PC-3 (cell line): ENCODE measurements at places on chromosomes 1 and 21. TPM values are rescaled to one million over a fixed set of nuclear protein-coding genes. Genes with fewer than 3 reads are reported as not detected.

The CRNN gene
- total RNA-seq: not detected in 2 replicates

The LCE2C gene
- total RNA-seq: not detected in 2 replicates

The MYCL gene
- total RNA-seq: 4.0 and 6.6 TPM in 2 replicates

The HES5 gene
- total RNA-seq: 0.84 and 1.8 TPM in 2 replicates

The STUM gene
- 0.40 and 0.58 TPM in 2 replicates for total RNA-seq

The CHI3L1 gene
- not detected in 2 replicates for total RNA-seq

DNA sequence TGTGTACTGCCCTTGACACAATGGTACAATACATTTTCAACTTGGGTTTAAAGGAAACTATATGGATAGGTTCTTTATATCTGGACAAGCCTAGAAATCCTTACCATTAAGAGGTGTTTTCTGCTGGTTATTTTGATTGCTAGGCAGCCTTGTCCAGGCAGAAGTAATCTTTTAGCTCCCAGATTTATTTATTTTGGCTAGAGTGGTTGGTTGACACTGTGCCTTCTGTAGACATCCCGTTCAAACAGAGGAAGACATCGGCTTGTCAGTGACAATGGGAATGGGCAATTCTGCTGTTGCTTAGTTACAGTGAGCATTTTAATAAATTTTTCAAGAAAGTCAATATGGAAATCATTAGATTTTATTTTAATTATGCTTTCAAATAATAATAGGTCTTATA lies 138.8 kb downstream of the VPS13D start:
- DNase-seq: peak; percentile 7
- H3K27me3 ChIP-seq: no peaks in the 10 kb centered on the region
- H3K4me1 ChIP-seq: peaks cover 17% of the 10 kb centered on the region
- H3K36me3 ChIP-seq: peaks cover 18% of the 10 kb centered on the region
- no peak overlapping the region for H3K4me3 ChIP-seq

DNA sequence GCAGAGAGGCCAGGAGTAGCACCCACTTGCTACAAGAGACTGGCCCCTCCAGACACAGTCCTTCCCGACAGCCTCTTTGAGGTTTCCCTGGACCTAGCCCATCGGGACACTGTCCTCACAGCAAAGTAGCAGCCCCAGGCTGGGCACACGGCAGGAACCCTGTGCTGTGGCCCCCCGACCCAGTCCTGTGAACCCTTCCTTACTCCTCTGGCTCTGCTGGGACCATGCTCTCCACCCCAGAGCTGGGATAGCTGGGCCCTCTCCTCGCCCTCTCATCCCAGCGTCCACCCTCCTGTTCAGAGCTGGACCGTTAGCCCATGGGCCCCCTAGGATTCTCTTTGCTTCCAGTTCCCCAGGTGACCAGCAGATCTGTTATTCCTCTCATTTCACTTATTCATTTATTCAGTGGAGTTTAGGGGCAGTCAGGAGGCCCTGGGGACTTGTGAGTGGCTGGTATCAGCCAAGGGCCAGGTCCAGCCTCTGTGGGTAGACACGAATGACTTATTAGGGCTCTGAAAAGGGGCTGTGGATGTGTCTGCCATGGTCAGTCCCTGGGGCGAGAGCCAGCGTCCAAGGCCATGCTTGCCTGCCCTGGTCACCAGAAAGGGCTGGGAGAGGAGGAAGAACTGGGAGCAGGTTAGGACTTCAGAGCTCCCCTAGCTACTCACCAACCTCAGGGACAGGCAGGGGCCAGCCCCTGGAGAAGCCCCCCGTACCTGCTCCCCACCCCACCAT lies 117.6 kb upstream of the RUNX3 start:
- no peak overlapping the region for H3K4me3 ChIP-seq
- no peak overlapping the region for H3K27ac ChIP-seq
- no peak for DNase-seq
- no peaks in the 10 kb centered on the region for H3K4me1 ChIP-seq
- H3K36me3 ChIP-seq: no peaks in the 10 kb centered on the region
- H3K27me3 ChIP-seq: peaks cover 35% of the 10 kb centered on the region

GRCh38 chr1:228958741-228959140 lies 223.5 kb downstream of the RHOU start:
- no peak overlapping the region for H3K4me3 ChIP-seq
- H3K36me3 ChIP-seq: no peaks in the 10 kb centered on the region
- no peak overlapping the region for H3K27ac ChIP-seq
- H3K27me3 ChIP-seq: peaks cover 44% of the 10 kb centered on the region
- no peaks in the 10 kb centered on the region for H3K4me1 ChIP-seq
- no peak for DNase-seq

GRCh38 chr21:42974832-42975820 lies 764 bp downstream of the PKNOX1 start:
- DNase-seq: peak; percentile 57
- peak overlapping the region; percentile 17 for H3K27ac ChIP-seq
- no peaks in the 10 kb centered on the region for H3K27me3 ChIP-seq

- H3K27ac ChIP-seq: no peak within 1 kb of the TSS
- no peaks in the 10 kb centered on the region for H3K36me3 ChIP-seq
- no peak within 1 kb of the TSS for H3K4me3 ChIP-seq
- H3K27me3 ChIP-seq: no peaks in the 10 kb centered on the region
- no peak for DNase-seq
These were observed at the start of gene GUCA2B for GRCh38 chr1:42152907-42153600. TSS of gene GUCA2B (plus strand) at chr1:42153410. CDS start at chr1:42153451, 41 bp downstream.

DNA sequence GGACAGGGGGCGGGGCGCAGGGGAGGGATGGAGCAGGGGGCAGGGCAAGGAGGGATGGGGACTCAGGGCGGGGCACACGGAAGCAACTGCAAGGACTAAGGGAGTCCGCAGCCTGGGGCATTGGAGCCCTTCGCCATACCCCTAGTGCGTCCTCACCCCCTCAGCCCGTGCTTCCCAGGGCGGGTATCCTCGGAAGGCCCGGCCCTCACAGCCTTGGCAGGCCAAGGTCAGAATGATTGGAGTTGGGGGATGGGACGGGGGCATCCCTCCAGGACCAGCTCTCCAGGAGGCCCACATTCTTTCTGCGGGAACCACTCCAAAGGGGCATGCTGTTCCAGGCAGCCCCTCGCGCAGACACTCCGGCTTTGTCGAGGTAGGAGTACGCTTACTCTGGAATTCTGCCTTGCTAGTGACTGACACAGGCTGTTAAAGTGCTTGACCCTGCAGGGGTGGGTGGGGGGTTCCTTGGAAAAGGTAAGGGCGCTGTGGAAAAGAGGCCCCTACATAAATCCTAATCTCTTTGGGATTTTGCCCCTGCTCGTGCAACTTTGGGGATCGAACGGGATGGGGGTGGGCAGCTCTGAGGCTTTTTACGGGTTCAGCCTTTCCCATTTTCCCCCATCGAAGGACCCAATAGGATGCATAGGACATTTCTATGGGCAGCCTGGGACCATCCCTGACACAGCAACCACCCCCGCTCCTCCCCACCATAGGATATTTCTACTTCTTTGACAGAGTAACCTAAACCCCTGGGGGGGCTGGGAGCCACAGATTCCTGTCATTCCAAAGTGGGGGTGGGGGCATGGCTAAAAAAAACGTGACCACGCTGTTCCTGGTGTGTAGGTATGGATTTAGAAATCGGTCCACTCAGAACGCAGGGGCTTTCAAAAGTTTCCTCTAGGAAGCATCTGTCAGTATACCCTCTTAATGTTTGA lies 738 bp upstream of the TRIM11 start:
- H3K36me3 ChIP-seq: peaks cover 7% of the 10 kb centered on the region; the same call in 1 of the 2 replicates
- H3K4me1 ChIP-seq: peaks cover 28% of the 10 kb centered on the region
- DNase-seq: no peak
- peak overlapping the region; percentile 98 for H3K4me3 ChIP-seq

GRCh38 chr1:228862542-228863505 lies 127.5 kb downstream of the RHOU start:
- peaks cover 31% of the 10 kb centered on the region for H3K27me3 ChIP-seq
- no peak overlapping the region for H3K4me3 ChIP-seq
- H3K4me1 ChIP-seq: peaks cover 9% of the 10 kb centered on the region
- no peak for DNase-seq
- H3K27ac ChIP-seq: no peak overlapping the region
- H3K36me3 ChIP-seq: no peaks in the 10 kb centered on the region

DNA sequence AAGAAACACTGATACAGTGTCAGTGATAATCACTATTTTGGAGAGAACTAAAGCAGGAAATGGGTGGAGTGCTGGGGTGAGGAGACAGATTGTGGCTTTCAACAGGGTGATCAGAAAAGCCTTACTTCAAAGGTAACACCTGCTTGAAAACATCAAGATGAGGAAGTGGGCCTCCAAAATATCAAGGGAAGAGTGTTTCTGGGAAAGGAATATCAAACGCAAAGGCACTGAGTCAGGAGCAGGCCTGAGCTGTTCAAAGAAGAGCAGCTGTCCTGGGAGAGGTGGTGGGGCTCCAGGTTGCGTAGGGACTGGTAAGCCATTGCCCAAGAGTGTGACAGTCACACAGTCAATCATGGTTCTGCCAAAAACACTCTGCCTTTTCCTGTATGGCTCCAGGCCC lies 47.1 kb upstream of the ATP1A1 start:
- peaks cover 20% of the 10 kb centered on the region for H3K4me1 ChIP-seq
- DNase-seq: no peak
- no peak overlapping the region for H3K27ac ChIP-seq
- H3K4me3 ChIP-seq: no peak overlapping the region

GRCh38 chr1:56788102-56788501 lies 31.1 kb downstream of the FYB2 start:
- no peak overlapping the region for H3K27ac ChIP-seq
- H3K27me3 ChIP-seq: peaks cover 24% of the 10 kb centered on the region
- no peak overlapping the region for H3K4me3 ChIP-seq
- no peaks in the 10 kb centered on the region for H3K36me3 ChIP-seq

DNA sequence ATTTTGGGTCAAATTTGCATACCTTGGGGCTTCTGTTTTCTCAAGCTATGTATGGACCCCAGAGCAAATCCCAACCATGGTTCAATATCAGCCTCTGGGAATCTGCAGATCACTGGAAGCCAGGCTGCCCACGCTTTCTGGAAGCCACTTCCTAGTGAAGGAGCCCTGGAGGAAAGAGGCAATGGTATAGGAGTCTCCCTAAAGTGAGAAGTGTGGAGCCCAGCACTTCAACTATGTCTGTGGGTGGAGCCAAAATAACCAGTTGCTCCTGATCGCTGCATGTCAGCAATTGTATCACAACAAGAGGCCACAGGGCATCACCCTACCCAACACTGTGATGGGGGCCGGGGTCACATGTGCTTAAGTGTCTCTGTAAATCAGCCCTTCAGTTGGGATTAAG lies 26.9 kb downstream of the ETS2 start:
- H3K4me3 ChIP-seq: no peak overlapping the region
- H3K36me3 ChIP-seq: no peaks in the 10 kb centered on the region
- no peak overlapping the region for H3K27ac ChIP-seq
- H3K27me3 ChIP-seq: no peaks in the 10 kb centered on the region

- H3K27me3 ChIP-seq: no peaks in the 10 kb centered on the region
- H3K36me3 ChIP-seq: no peaks in the 10 kb centered on the region
- no peak for DNase-seq
- H3K27ac ChIP-seq: no peak overlapping the region
- H3K4me3 ChIP-seq: no peak overlapping the region
These were observed 218.8 kb downstream of the RPS6KC1 start for GRCh38 chr1:213269829-213270228.

GRCh38 chr1:30106125-30106524 lies 617.3 kb downstream of the MATN1 start:
- no peak overlapping the region for H3K27ac ChIP-seq
- peak; percentile 56 for DNase-seq
- H3K27me3 ChIP-seq: peaks cover 62% of the 10 kb centered on the region
- H3K4me3 ChIP-seq: no peak overlapping the region
- H3K4me1 ChIP-seq: no peaks in the 10 kb centered on the region

DNA sequence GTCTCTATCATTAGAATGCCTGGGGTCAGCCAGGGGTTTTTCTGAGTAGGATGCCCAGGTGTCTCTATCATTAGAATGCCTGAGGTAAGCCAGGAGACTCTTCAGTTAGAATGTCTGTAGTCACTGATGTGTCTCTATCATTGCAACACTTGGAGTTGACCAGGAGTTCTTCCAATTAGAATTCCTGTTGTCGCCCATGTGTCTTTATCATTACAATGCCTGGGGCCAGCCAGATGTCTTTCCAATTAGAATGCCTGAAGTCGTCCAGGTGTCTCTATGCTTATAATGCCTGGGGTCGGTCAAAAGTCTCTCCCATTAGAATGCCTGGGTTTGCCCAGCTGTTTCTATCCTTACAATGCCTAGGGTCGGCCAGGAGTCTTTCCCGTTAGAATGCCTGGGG lies 55.8 kb downstream of the RNF187 start:
- no peaks in the 10 kb centered on the region for H3K4me1 ChIP-seq
- H3K27ac ChIP-seq: no peak overlapping the region
- DNase-seq: no peak
- H3K36me3 ChIP-seq: no peaks in the 10 kb centered on the region
- no peaks in the 10 kb centered on the region for H3K27me3 ChIP-seq
